Bronchial epithelial cell (primary cell): ENCODE measurements at places on chromosomes 1 and 21. TPM values are rescaled to one million over a fixed set of nuclear protein-coding genes. Genes with fewer than 3 reads are reported as not detected.

GRCh38 chr1:233721004-233721595 lies 107.2 kb downstream of the KCNK1 start:
- DNase-seq = peak; percentile 56

- peak; percentile 97 for DNase-seq
Observed at GRCh38 chr1:40711465-40712404, 20.2 kb downstream of the NFYC start.

- no peak for DNase-seq
Observed at GRCh38 chr1:46491443-46492268, 2.0 kb downstream of the DMBX1 start.

DNA sequence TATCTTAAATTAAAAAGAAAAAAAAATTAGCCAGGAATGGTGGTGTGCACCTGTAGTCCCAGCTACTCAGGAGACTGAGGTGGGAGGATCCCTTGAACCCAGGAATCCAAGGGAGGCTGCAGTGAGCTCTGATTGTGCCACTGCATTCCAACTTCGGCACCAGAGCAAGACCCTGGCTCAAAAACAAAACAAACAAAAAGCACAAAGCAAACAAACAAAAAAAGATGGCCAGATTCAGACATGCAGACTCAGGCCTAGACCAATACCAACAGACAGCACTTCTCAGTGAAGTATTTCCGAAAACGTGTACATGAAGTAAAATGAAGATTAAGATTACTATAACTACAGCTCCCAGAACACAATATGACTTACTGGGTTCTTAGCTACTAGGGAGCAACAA lies 10.6 kb downstream of the SLC35D1 start:
- no peak for DNase-seq

GRCh38 chr1:31007462-31007991 lies 58.0 kb downstream of the PUM1 start:
- DNase-seq = peak; percentile 88

- no peak for DNase-seq
Observed at GRCh38 chr1:212396638-212397037, 18.0 kb downstream of the PACC1 start.

DNA sequence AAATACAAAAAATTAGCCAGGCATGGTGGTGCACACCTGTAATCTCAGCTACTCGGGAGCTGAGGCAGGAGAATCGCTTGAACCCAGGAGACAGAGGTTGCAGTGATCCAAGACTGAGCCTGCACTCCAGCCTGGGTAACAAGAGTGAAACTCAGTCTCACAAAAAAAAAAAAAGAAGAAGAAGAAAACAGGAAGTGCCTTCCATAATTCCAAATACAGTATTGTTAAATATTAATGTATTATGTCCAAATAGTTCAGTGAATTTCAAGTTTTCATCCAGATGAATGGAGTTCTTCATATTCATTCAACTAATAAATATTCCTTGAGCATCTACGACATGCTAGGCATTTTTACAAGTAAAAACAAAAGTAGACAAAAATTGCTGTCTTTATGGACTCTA lies 33.3 kb downstream of the PLEKHO1 start:
- no peak for DNase-seq

GRCh38 chr1:150955280-150955679 lies 19.4 kb downstream of the CERS2 start:
- no peak for DNase-seq

DNA sequence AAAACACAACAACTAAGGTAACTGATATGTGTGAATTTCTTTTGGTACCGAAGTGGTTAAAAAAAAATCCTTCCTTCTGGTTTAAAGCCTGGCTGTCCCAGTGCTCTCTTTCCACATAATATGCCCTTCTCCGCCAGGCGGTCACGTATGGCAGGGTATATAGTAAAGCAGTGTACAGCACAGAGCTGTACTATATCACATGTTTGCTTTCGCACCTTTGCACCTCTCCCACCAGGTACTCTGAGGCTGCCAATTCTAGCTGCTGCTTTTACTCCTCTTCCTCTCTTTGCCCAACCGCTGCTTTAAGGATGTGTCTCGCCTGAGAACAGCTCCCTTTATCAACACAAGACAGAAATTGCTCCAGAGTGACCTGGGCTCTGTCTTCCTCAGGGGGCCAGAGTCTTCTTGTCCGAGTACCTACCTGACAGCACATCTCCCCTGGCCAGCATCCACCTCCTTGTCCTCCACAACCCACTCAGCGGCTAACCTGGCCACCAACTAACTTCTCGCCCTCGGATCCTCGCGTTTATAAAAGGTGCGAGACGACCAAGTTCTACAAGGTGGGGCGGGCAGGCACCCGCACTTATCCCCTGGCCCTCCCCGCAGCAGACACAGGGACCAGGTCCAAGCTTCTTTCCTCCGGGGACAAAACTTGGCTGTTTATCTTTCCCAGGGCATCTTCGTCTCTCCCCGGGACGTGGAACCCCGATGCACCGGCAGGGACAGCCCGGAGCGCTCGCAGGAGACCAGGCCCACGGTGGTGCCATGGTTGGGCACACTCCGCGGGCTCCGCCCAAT lies 1.6 kb downstream of the COLGALT2 start:
- DNase-seq = no peak

The EXTL2 gene
- total RNA-seq = 1.3 and 2.6 TPM in 2 replicates

The BTG3 gene
- total RNA-seq = 28.3 and 32.9 TPM in 2 replicates

The RAB7B gene
- 2.9 and 4.9 TPM in 2 replicates for total RNA-seq

The SNX27 gene
- total RNA-seq = 20.0 and 23.9 TPM in 2 replicates

The OR2T2 gene
- not detected in 2 replicates for total RNA-seq
